ENCODE measurements at places on chromosomes 2 and 18. TPM values are rescaled to one million over a fixed set of nuclear protein-coding genes. Genes with fewer than 3 reads are reported as not detected.

DNA sequence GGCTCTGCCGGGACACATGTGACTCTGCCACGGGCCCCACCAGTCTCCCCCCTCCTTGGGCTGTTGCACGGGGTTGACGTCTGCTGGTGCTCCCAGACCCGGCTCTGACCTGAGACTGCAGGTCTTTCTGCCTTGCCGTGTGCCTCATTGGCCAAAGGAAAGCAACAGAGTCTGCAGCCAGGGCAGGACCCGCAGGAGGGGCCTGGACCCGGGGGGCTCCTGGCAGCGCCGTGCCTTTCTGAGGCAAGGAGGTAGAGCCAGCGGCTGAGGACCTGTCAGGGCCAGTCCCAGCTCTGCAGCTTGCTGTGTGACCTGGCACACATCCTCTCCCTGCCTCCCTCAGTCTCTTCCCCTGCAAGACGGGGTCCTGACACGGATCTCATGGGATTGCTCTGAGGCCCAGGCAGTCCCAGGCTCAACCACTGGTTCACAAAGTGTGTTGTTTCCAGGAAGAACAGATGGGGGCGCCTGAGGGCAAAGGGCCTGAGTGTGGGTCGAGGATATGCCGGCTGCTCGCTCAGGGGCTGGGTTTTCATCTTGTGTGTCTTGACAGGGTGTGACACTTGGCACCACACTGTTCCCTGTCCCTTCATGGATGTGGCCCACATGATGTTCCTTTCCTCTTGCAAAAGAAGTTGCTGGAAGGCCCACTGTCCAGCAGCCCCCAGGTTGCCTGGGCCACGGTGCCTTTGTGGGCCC is 9.0 kb downstream of the CAPN10 start:
- DNase-seq = no peak

DNA sequence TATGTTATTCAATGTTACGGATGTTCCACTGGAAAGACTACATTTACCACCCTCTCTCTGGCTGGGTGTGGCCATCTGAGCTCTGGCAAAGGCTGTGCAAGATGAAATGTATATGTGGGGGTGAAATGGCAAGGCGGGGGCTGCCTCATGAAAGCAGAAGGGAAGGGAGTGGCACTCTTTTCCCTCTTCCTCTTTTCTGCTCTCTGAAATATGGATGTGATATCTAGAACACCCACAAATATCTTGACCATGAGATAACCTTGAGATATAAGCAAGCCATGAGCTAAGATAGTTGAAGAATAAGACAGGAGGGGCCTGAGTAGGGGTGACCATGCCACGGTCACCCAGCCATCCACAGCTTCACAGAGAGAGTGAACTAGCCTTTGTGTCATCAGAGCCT is 367.8 kb upstream of the ID2 start:
- no peak for DNase-seq

GRCh38 chr2:217261452-217261851 is 401.6 kb upstream of the TNP1 start:
- DNase-seq = no peak

- DNase-seq = no peak
Measured at GRCh38 chr2:26945991-26946750, 24.3 kb upstream of the MAPRE3 start.

DNA sequence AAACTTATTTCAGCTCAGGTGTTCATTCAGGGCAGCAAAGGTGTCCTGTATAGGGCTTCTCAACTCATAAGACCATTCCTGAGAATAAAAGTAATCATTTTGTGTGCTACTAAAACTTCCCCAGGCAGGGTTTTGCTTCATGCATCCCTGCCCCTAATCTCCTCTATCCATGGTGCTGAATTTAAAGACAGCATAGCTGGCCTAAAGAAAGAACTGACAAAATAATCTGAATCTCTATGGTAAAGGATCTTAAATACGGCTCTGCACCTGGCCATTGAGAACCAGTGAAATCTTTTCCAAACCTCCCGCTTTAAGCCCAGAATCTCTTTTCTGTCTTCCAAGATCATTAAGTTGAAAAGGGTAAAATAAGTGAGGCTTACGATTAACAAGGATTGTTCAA is 292.1 kb upstream of the KLHL29 start:
- DNase-seq = no peak

DNA sequence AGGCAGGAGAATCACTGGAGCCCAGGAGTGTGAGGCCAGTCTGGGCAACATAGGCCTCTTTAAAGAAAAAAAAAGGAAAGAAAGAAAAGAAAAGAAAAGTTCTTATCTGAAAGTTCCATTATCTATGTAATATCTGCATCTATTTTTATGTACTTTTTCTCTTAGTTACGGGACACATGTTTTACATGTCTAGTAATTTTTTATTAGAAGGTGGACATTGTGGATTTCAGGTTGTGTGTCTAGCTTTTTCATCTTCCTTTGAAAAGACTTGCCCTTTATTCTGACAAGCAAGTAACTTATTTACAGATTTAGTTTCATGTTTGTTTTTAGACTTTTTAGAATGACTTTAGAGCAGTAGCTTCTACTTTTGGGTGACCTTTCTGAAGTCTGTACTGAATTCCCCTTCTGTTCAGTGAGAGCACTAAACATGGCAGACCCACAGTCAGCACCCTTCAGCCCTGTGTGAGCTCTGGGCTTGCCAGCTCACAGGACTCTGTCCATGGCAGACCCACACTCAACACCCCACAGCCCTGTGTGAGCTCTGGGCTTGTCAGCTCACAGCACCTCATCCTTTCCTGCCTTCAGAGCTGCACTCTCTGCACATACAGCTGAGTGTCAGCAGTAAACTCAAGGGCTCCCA is 17.5 kb downstream of the TRAPPC12 start:
- no peak for DNase-seq

DNA sequence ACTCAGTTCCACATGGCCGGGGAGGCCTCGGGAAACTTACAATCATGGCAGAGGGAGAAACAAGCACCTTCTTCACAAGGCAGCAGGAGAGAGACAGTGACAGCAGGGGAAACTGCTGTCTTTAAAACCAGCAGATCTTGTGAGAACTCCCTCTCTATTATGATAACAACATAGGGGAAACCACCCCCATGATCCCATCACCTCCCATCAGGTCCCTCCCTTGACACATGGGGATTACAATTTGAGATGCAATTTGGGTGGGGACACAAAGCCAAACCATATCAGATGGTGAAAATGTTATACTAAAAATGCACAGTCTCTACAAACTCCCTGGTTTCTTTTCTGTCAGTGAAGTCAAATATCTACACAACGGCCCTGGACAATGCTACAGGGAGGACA is 9.2 kb downstream of the TMEM18 start:
- no peak for DNase-seq

GRCh38 chr2:198375083-198375410 is 570.7 kb downstream of the PLCL1 start:
- no peak for DNase-seq

- DNase-seq = no peak
Measured at GRCh38 chr2:56013475-56013874, 89.9 kb upstream of the EFEMP1 start.

DNA sequence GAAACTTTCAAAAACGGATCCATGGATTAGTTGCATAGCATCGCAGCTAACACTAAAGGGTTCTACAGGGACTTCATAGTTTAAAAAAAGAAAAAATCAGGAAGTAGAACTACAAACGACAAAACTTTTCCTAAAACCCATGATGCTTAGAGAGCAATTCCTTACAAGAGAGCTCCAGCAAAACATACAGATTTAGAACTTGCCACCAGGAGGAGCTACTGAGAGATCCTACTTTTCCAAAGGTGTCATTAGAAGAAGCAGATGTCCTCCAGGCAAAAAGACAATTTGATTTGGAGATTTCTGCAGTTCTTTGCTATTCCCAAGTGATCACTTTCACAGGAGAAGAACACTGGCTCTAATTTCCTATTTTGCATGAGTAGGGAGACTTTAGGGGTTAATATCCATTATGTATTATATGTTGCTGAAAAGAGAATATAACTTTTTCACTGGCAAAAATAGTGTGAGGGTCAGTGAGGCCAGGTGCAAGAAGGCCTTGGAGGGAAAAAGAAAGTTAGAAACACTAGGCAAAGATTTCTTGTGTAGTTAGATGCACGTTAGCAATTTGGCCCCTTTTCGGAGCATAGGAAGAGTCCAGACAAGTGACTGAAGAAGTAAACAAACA is 436.2 kb downstream of the SUCLG1 start:
- peak; percentile 54 for DNase-seq

- no peak for DNase-seq
Measured at GRCh38 chr18:22709288-22710060, 223.7 kb upstream of the RBBP8 start.

DNA sequence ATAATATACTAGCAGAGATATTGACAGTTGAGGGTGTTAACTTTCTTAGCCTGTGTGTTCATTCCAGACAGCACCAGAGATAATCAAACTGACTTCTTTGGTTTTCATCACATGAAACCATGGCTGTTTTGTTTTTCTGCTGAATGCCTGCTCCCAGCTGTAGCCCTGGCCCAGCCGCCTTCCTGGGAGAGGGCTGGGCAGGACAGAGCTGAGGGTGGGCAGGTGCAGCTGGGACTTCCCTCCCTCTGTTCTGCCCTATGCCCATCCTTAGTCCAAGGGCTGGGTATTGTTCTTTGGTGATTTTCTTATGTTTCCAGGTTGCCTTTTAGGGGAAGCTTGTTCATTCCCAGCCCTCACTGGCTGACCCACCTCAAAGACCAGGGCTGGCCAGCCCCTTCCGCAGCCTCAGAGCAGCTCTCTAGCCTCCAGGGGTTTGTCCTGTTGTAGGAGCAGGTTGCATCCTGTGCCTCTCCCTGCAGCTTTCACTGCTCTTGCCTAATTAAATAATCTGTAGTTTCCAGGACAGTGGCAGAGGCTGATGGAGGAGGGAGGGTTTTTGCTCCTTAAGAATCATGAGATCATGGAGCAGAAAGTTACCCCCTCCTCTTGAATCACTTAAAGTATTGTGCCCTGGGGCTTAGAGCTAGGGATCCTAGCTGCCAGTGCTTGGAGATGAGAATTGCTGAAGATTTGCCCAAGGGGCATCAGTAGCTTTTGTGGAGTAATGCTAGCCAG is 61.4 kb downstream of the MTCL1 start:
- no peak for DNase-seq

DNA sequence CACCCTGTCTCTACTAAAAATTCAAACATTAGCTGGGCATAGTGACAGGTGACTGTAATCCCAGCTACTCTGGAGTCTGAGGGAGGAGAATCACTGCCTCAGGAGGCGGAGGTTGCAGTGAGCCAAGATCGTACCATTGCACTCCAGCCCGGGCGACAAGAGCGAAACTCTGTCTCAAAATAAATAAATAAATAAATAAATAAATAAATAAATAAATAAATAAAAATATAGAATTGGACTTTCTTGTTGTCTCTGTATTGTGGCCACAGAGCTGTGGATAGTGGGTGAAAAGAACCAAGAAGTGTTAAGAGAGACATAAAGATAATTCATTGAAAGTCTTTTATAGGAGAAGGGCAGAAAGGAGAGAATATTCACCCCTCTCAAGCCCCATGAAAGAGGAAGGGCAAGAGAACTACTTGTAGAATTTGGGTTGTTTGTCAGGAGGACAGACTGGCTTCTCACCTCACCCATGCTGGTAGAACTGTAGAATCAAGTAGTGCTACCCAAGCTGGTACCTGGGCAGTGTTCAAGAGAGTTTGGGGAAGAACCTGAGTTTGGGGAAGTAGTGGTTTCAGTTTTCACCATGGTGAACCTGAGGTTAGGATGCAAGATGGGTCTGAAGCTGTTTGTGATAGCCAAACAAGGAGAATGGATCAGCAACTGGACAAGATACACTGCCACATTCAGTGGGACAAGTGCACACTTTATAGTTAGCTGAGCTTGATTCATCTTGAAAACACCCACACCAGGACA is 256.5 kb downstream of the CD226 start:
- DNase-seq = no peak

DNA sequence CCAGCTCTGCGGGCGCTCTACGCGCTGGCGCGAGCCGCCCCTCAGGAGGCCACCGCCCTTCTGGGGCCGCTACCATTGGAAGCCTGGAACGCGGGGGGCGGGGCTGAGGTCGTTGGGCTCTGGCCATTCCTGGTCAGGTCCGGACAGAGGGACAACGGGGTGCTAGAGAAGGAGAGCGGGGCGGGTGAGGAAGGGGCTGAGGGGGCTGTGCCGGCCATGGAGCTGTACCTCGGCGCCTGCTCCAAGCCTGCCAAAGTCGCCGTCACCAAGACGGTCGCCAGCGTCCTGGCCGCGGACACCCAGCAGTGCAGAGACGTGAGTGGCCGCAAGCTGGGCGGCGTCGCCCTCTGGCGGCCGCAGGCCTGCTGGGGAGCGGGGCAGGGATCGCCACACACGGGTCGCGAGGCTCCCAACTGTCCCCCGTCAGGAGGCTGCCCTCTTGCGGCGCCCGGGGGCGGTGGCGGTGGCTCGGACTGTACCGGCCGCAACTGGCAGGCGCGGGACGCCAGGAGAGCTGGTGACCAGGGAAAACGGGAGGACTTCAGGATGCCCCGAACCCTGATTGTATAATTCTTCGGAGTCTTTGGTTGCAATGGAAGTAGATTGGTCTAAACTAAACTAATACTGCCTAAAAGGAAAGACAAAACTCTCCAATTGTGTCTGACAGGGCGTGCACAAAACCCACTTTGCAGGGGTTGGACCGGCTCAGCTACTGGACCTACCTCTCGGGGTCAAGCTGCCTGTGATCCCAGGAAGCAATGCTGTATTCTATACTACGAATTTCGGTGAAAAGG is at the start of gene FSIP2:
TSS of gene FSIP2 (plus strand) at position 126 of the 794 bp plus-strand sequence. CDS start at position 217, 91 bp downstream.
- no peak for DNase-seq

- DNase-seq = no peak
Measured at GRCh38 chr18:58756148-58756547, 84.9 kb downstream of the MALT1 start.

ESPNL gene
- total RNA-seq = 1.1 TPM

SPATA3 gene
- not detected for total RNA-seq

AKAIN1 gene
- not detected for total RNA-seq

RBM43 gene
- 4.8 TPM for total RNA-seq

NPHP1 gene
- 12.2 TPM for total RNA-seq

FLACC1 gene
- 0.75 TPM for total RNA-seq

Measured in PC-9 (cell line).